ENCODE measurements at places on chromosomes 5 and 9.
A peak's percentile ranks its signal among the peaks of the same experiment; 100 is the strongest.

- no peak for DNase-seq
Observed at GRCh38 chr9:132935026-132935425, 9.4 kb downstream of the TSC1 start.

DNA sequence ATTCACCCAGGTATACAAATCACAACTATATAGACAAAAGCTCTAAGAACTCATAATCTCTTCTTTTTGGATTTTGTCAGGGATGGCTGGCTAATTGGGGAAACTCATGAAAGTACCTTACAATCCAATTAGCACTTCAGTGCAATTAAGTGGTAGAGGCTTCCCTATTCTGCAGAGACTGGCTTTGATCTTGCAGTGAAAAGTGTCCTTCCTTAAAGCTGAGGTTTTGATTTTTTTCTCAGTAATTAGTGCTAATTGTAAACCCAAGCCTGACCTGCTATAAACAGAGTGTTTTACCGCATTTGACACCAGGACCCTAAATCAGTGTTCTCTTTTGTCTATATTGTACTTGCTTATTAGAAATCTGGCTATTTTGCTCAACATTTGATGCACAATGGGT, 294.0 kb upstream of the EFNA5 start:
- no peak for DNase-seq

- DNase-seq = no peak
Observed at GRCh38 chr5:87787625-87788256, 375.0 kb upstream of the CCNH start.

GRCh38 chr5:180104168-180104530, 32.6 kb upstream of the RNF130 start:
- no peak for DNase-seq

GRCh38 chr5:63564789-63565188, 397.5 kb downstream of the HTR1A start:
- DNase-seq = no peak

DNA sequence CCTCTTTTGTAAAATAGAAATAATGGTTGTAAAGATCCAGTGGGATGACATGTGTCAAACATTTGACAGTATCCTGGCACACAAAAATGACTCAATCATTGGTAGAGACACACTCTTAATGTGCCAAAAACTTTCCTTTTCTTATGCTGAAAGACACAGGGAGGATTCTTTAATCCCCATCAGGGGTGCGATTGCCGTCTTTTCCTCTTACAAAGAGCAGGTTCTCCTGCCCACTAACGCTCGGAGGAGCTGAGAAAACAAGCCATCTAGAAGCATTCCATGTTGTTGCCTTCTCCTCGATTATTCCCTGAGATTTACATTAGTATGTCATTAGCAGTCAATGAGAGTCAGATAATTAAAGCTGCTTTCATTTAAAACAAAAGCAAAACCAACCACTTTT, 342.6 kb upstream of the CCNH start:
- DNase-seq = no peak

GRCh38 chr9:90969021-90969675, 167.5 kb downstream of the SYK start:
- DNase-seq = no peak

DNA sequence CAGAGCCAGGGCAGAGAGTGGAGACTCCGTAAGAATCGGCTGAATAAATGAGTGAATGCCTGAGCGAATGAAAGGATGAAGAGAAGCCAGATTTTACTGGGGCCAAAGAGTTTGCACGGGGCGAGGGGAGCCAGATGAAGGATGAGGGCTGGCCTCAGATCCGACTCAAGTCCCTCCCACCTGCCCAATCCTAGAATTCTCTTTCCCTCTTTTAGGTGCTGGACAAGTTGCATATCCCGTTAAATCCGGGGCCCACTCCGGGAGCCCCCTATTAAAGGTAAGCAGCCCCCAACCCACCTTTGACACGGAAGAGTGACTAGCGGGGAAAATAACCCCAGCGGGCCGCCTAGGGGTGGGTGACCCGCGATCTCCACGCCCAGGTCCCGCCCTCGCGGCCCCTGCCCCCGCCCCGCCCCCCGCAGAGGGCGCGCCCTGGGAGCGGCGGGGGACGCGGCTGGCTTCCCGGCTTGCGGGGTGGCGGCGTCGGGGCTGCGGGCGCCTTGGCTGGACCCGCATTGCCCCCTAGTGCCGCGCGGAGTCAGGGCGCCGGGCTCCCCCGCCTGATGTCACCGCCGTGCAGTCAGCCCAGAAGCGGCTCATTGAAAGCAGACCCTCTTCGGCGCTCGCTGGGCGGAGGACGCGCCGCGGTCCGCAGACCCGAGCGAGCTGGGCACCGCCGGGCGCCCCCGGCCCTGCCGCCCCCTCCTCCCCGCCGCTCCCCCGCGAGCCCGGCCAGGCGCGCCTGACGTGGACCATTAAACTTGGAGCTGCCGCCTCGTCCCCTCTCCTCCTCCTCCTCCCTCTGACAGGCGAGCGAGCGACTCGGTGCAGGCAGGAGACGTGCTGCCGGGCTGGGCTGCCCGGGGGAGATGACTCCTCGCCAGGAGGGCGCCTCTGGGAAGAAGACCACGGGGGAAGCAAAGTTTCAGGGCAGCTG, at the start of gene ADRA1B:
Gene ADRA1B, plus strand, starts transcription at position 579 of the 937 bp plus-strand sequence. CDS start 424 bp downstream, outside the sequence.
- peak; percentile 28 for DNase-seq

DNA sequence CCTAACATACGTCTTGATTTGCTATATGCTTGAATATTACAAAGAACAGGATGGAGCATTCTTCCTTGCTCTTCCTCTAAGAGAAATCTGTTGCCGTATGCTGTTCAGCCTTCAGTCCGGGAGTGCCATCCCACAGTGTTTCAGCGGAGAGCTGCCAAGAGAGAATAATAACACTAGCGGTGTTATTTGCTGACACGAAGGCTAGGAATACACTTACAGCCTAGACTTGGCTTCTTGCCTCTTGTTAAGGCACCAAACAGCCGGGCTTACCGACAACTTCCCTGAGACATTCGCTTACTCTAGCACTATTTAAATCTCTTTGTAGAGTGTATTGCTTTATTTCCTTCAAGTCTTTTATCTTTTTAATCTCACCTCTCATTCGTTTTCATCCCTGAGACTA, 31.4 kb downstream of the KCTD16 start:
- DNase-seq = no peak

- DNase-seq = no peak
Observed at GRCh38 chr9:95783426-95783975, 92.0 kb upstream of the ERCC6L2 start.

DNA sequence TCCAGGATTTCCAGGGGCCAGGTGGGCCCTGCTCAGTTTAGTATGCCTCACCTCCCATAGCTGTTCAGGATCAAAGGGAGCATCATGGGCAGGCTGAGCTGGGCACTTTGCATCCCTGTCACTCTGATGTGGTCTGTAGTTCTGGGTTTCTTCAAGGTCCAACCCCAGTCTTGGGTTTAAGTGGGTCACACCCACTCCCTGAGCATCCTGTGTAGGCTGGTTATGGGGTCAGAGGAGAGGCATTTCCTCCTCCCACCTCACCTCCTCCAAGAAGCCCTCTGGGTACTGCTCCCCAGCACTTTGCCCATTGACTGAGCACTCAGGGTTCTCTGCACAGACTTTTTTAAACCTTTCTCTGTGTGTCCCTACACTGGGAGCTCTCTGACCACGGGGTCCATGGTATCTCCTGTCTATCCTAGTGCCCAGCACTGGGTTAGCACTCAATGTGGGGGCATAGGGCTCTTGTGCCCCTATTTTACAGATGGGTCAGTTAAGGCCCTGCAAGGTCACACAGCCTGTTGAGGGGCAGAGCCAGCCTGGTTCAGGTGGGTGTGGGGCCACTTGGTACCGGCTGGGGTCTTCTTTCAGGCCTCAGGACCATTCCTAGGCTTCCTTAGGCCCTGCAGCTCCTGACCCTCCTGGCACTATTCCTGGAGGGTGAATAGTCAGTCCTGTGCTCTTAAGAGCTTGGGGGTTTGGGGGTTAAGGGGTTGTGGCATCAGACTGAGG, 19.0 kb downstream of the CXXC5 start:
- no peak for DNase-seq

GRCh38 chr9:88017096-88017495, 42.8 kb upstream of the CDK20 start:
- DNase-seq = no peak

DNA sequence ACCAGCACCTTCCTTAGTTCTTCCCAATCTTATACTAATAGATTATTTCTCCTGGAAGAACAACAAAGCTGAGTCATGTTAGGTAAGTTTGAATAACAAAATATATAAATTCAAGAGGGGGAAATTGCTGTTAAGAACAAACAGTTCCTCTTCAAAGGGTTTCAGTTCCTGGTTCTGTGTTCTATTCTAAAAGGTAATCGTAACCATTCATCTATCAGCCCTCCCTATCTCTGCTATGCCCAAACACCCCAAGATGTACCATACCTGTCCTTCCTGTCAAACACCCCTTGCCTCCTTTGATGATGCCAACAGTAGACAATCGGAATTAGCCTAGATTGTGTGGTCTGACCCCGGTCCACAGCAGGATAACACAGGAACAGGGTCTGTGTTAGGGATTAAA, 4.2 kb upstream of the RNF180 start:
- no peak for DNase-seq

DNA sequence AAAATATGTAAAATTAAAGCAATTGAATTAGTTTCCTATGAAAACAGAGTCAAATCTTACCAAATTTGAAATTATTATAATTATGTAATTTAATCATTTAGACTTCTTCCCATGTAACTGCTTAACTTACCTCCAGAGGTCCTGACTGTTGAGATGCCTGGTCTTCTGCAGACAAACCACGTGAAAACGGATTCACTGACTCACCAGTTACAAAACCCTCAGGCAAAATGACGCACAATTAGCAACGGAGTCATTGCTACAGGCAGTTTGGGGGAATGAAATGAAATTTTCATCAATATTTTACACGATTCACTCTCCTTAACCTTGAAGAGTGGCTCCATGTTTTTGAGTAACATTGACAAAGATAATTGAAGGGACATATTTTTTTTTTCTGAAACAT, 460.8 kb downstream of the MTRR start:
- DNase-seq = no peak

GRCh38 chr5:150340614-150341255, 16.8 kb upstream of the TCOF1 start:
- DNase-seq = no peak

Measured in CD14-positive monocyte (primary cell).